ENCODE measurements at places on chromosomes 6 and 20.
A peak's percentile ranks its signal among the peaks of the same experiment; 100 is the strongest.

GRCh38 chr6:7401075-7401474, 11.5 kb downstream of the RIOK1 start:
- no peak for DNase-seq

GRCh38 chr20:15042723-15043122, 705.3 kb upstream of the FLRT3 start:
- DNase-seq = no peak

- DNase-seq = peak; percentile 16
These were observed 598.1 kb downstream of the PHF3 start for GRCh38 chr6:64233746-64234145.

- no peak for DNase-seq
These were observed 117.6 kb downstream of the TRDN start for GRCh38 chr6:123519189-123519505.

- DNase-seq = no peak
These were observed 31.9 kb downstream of the CHMP4B start for GRCh38 chr20:33843050-33843449.

DNA sequence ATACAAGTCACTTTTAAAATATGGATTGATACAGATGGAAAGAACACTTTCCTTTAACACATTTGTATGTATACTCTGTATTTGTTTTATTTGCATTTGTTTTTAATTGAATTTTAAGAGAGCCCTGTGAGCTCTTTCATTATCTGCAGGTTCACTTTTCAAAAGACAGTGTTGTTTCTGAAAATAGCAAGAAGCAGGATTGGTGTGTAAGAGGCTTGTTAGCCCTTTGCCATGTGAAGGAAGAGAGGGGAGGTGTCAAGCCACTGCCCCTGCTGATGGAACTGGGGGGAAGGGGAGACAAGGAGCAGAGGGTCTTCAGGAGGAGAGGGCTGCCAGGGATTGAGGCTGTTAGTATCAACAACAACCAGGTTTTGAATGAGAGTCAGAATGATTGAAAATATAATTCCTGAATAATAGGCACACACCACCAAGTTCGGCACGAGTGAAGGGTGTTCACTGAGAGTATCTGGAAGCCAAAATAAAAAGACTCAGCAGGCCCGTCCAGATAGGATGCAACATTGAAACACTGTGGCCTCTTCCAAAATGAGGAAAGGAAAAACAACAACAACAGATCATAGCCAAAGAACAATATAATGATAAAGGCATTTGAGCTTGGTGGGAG, 12.6 kb upstream of the PBOV1 start:
- no peak for DNase-seq

- peak; percentile 27 for DNase-seq
These were observed 59.7 kb downstream of the PFDN4 start for GRCh38 chr20:54267483-54268003.

DNA sequence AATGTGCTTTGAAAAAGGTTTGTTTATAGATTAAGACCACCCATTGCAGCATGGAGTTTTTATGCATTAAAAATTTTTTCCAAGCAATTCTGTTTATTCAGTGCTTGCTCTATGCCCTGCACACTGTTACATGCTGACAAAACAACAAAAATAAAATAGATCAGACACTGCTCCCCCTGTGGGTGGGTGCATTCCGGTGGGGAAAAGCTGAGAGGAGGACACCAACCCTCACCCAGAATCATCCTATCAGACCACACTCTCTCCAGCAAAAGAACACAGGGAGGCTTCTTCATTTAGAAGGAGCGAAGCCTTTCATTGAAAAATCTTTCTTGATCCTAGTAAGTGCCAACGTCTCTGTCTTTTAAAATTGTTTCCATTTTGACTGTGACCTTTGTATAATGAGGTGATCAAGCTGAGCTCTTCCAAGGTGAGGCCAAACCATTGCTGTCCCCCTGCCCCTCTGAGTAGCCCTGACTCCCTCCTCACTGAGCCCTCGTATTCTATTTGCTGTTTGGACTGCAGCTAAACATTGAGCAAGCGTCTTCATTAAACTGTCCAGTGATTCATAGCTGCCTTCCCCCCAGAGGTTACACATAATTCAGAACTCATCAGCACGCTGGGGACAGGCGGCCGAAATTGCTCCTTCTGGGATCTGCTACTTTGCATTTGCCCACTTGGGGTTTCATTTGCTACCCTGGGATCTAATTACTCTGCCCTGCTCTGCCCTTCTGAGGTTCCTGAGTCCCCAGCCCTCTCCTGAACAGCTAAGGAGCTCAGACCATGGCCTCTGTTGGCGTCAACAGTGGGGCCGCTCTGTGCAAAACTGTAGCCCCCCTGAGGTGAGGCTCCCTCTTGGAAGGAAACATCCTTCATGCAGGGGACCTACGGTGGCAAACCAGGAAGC, 102.4 kb downstream of the F13A1 start:
- DNase-seq = no peak

DNA sequence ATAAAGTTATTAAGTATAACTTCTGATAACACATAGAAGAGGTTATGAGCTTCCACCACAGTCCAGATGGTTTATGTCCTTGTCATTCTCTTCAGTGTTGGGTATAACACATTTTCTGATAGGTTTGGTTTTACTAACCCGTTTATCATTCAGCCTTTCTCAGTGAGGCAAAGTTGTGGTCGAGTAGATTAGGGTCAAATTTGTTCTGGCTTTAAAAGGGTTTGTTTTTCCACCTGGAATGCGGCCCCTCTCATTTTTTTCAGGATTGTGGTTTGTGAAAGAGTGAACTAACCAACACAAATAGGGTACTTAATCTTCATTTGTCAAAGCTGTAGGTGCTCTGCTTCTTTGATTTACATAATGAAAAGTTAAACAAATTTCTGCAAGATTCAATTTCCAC, 204.2 kb upstream of the ASCC3 start:
- peak; percentile 18 for DNase-seq

GRCh38 chr6:169404828-169405227, 151.2 kb upstream of the THBS2 start:
- DNase-seq = no peak

DNA sequence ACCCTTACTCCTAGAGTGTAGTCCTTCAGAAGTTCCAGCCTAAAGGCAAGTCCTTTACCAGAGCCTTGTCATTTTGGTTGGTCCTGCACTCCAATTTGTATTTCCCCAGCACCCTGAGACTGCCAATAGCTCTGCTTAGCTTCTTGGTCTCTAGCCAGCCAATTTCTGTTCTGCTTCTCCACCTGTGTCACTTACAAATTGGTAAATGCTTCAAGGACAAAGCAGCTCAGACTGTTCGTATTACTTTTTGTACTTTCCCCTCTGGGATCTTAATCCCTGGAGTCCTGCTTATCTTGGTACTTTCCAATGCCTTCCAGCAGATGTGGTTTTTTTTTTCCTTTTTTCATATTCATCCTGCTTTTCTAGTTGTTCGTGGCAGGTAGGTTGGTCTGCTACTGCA, 25.7 kb downstream of the PIGU start:
- no peak for DNase-seq

- DNase-seq = no peak
These were observed 8.9 kb downstream of the MANBAL start for GRCh38 chr20:37298190-37298939.

DNA sequence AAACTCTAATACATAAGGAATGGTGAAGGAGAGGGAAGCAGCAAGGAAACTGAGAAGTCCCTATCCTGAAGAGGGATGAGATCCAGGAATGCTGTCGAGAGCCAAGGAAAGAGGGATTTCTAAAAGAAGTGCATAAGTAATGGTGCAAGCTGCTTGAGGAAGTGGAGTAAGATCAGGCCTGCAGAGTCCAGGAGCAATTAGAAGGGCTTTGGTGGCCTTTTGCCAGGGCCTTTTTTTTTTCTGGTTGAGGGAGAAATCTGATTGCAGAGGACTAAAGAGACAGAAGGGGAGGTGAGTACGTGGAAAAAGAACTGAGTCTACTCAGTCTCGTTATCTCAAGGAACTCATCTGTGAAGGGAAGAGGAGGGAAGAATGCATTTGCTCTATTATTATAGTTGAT, 396.2 kb downstream of the UTRN start:
- no peak for DNase-seq

DNA sequence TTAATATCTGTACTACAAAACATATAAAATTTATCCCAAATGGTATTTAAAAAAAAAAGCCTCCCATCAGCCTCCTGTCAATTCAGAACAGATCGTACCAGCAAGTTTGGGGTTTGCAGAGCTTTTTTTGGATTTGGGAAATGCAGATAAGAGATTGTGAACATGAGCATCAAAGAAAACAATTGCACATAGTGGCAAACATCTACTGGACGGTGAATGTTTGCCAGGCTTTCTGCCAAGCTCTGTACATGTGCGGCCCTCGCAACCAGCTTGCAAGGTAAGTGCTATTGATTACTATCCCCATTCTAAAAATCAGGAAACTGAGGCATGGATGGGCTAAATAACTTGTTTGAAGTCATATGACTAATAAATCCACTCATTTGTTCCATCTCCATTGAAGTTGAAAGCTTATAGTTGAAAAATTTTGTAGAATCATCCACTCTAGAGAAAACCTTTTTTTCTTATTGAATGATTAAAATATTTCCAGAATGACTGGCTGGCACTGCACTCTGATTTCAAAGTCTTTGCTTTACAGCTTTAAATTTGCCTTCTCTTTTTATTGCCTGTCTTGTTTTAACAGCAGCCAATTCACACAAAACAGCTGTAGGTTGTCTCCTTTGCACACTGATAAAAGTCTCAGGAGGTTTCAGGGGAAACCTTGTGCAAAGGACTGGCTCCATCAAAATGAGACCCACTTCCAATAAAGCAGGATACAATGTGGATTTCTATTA, 37.4 kb upstream of the SIRT5 start:
- no peak for DNase-seq

GRCh38 chr6:124795643-124796463, 166.4 kb upstream of the RNF217 start:
- DNase-seq = peak; percentile 73

- no peak for DNase-seq
These were observed 5.1 kb downstream of the PABPC1L start for GRCh38 chr20:44914924-44915323.

DNA sequence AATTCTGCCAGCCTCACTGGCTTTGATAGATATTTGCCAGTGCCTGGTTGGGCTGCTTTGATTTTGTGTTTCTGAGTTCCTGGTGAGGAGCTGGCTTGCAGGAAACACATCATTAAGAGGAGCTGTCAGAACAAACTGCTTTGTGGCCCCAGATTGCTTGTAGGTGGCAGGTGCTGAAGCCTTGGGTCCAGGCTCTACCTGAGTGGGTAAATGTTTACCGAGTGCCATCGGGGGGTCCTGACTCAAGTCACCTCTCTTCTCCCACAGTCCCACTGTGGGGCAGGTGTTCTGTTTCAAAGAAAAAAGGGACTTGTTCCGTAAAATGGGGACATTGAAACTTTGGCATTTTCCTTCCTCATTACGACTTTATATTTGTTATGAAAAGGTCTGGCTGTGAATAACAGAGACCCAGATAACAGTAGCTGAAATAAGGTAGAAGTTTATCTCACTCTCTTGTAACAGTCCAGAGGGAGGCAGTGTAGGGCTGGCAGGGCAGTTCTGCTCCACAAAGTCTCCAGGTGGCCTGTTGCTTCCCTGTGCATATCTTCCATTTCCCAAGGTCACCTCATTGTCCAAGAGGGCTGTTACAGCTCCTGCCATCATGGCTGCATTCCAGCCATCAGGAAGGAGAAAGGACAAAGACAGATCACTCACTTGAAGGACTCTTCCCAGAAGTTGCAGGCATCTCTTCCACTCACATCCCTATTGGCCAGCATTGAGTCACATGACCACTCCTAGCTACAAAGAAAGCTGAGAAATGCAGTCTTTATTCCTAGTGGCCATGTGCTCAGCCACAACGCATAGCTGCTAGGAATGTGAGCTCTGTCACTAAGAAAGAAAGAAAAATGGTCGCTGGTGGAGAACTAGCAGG, 149.9 kb upstream of the KCNG1 start:
- DNase-seq = no peak

- DNase-seq = no peak
These were observed 40.8 kb upstream of the RNF182 start for GRCh38 chr6:13883966-13884365.

DNA sequence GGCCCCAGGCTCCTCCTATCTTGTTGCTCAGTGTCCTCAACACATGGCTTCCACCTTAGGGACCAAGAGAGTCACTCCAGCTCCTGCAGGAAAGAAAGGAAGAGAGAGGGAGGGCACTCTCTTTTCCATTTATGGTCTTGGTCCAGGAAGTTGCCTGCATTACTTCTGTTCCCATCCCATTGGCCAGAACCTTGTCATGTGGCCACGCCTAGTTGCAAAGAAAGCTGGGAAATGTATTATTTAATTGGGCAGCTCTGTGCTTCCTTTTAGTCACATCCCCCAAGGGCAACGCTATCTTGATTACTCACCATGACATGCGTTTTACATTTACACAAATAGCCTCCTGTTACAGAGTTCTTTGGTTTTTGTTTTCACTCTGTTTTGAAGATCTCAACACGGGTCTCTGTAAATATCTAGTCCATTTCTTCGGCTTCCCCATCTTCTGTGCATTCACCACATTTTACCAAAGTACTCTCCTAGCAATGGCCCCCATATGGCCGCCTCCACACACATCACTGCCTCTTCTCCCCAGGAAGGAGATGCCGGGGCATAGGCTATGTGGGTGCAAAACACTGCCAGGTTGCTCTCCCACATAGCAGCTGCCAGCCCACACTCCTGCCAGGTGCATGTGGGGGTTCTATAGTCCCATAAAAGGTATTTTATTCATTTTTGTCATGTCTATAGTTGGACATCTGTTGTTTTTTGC, 35.7 kb upstream of the ZMYND8 start:
- no peak for DNase-seq

DNA sequence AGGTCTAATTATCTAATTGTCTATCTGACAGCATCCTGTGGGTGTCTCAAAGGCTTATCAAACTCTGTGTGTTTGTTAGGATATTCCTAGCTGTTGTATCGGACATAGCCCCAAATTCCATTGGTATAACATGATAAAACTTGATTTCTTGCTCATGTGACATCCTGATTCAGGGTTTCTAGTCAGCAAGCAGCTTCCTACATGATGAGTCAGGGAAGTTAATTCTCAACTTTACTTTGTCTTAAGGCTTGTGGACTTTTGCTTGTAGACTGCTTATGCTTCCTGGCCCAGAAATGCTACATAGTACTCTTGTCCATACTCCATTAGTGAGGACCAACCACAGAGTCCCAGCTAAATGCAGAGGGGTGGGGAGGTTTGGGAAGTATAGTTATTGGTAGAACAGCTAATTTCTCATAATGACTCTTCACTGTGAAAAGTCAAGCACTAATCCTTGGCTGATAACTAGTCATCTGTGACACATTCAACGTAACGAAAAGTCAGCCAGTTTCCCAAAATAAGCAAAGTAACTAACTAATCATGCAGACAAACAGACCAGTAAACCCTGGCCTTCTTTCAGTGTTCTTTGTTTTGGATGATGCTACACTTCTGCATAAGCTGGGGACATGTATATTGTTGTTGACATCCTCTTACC, 25.8 kb downstream of the NKAIN2 start:
- no peak for DNase-seq

DNA sequence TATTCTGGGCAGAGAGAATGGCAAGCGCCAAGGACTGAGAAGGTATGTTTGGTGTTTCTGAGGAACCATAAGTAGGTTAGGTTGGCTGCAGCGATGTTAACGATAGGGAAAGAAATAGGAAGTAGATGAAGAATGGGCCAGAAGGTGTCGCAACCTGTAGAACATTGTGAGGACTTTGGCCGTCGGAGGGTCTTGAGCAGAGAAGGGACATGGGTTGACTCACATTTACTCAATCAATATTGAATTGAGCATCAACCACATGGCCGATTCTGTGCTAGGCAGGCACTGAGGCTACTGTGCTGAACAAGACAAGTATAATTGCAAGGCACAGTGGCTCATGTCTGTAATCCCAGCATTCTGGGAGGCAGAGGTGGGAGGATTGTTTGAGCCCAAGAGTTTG, 26.8 kb upstream of the RPN2 start:
- DNase-seq = no peak

All from neural progenitor cell (in vitro differentiated cells).